Upper lobe of right lung (tissue), 1 donor: ENCODE measurements at places on chromosomes 3 and 15.

GRCh38 chr15:71110405-71111180 lies 4.7 kb upstream of the THSD4 start:
- H3K36me3 ChIP-seq: no peaks in the 10 kb centered on the region
- no peak for DNase-seq
- H3K4me3 ChIP-seq: no peak overlapping the region
- no peaks in the 10 kb centered on the region for H3K27me3 ChIP-seq
- no peaks in the 10 kb centered on the region for H3K4me1 ChIP-seq
- no peak overlapping the region for H3K27ac ChIP-seq

DNA sequence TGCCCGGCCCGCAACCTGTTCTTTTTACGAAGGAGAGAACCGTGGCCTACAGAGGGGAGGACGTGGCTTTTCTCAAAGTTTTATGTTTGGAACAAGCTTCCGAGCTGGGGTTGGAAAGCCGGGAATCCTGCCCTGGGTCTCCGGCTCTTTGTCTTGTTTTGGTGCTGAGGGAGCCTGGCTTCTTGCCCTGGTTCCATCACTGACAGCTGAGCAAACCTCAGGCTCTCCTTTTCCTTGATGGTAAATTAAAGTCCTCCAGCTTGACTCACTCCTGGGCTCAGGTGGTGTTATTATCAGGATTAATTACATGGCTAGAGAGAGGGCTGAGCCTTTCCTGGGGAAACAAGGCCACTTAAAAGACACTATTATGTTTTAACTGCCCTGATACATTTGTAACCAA lies 289.5 kb upstream of the RGMA start:
- H3K27ac ChIP-seq: no peak overlapping the region
- no peak overlapping the region for H3K4me3 ChIP-seq
- H3K27me3 ChIP-seq: no peaks in the 10 kb centered on the region
- no peak for DNase-seq
- H3K36me3 ChIP-seq: no peaks in the 10 kb centered on the region

- H3K27me3 ChIP-seq: no peaks in the 10 kb centered on the region
- no peak overlapping the region for H3K4me3 ChIP-seq
- no peaks in the 10 kb centered on the region for H3K36me3 ChIP-seq
- DNase-seq: no peak
Observed at GRCh38 chr3:72041511-72041910, 256.6 kb upstream of the PROK2 start.

- no peaks in the 10 kb centered on the region for H3K4me1 ChIP-seq
- H3K36me3 ChIP-seq: peaks cover 75% of the 10 kb centered on the region
- DNase-seq: no peak
Observed at GRCh38 chr3:37319784-37320183, 145.4 kb upstream of the LRRFIP2 start.

- H3K4me3 ChIP-seq: no peak overlapping the region
- no peak for DNase-seq
- no peaks in the 10 kb centered on the region for H3K36me3 ChIP-seq
- H3K27ac ChIP-seq: no peak overlapping the region
- H3K27me3 ChIP-seq: no peaks in the 10 kb centered on the region
- H3K4me1 ChIP-seq: no peaks in the 10 kb centered on the region
Observed at GRCh38 chr3:20842594-20843436, 656.8 kb upstream of the SGO1 start.

GRCh38 chr3:49421890-49422378 lies 339 bp downstream of the AMT start:
- H3K4me3 ChIP-seq: peak overlapping the region; percentile 20
- H3K27me3 ChIP-seq: no peaks in the 10 kb centered on the region
- H3K36me3 ChIP-seq: peaks cover 22% of the 10 kb centered on the region

GRCh38 chr15:93033434-93034045 lies 55.5 kb downstream of the RGMA start:
- no peak overlapping the region for H3K4me3 ChIP-seq
- H3K36me3 ChIP-seq: no peaks in the 10 kb centered on the region
- peaks cover 19% of the 10 kb centered on the region for H3K4me1 ChIP-seq
- H3K27me3 ChIP-seq: no peaks in the 10 kb centered on the region
- DNase-seq: no peak

DNA sequence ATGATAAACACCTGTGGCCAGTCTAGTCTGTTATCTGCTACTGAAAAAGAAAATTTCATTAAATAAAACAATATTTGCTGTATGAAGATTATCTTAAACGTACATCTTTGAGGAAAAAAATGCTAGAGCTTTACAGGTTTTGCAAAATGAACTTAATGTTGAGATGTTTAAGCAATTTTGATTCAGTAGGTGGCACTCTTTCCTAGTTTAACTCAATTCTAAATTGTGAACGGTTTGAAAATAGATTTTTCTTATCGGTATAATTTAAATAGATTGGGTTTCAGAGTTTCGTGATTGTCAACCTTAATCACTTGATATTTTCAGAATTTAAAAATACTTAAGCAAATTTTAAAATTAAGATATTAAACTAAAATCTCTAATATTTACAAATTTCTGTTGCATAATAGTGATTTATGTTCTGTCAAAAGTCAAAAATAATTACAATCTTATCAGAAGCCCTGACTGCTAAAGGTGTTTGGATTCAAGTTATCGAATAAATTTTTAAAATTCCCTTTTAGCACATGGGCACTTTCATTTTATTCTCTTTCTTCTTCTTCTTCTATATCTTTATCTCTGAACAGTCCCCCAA lies 7.0 kb upstream of the RNF111 start:
- H3K27me3 ChIP-seq: no peaks in the 10 kb centered on the region
- no peak overlapping the region for H3K4me3 ChIP-seq
- no peaks in the 10 kb centered on the region for H3K36me3 ChIP-seq
- no peak for DNase-seq
- peaks cover 6% of the 10 kb centered on the region for H3K4me1 ChIP-seq

GRCh38 chr15:40150163-40150925 lies 10.5 kb upstream of the BUB1B start:
- no peak overlapping the region for H3K27ac ChIP-seq
- H3K4me3 ChIP-seq: no peak overlapping the region
- DNase-seq: no peak
- H3K27me3 ChIP-seq: no peaks in the 10 kb centered on the region
- peaks cover 2% of the 10 kb centered on the region for H3K4me1 ChIP-seq

DNA sequence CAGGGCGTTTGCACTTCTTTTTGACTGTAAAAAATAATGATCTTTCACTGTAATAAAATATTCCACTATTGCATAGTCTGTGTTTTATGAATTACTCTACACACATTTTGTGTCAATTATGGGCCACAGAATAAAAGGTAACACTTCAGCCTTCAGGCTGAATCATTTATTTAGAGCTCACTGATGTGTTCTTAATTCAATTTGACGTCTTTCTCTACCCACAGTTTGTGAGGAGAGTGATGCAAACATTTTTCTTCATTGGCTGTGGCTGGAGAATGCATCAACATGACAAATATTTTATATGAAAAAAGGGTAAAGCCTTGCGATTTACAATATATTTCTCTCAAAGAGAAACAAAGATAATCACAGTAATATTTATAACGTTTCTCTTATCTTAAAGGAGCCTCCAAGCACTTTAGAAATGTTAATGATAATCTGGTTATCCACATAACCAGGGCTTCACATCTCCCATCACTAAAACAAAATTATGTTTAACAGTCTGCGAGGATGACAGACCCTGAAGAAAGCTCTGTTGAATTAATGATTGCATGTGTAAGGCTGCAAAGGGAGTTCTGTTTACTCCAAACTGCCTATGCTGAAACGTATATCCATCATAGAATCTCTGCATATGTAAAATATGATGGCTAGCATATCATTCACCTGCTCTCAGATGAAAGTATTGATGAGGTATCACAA lies 951.3 kb downstream of the ZPLD1 start:
- no peak overlapping the region for H3K4me3 ChIP-seq
- H3K27me3 ChIP-seq: no peaks in the 10 kb centered on the region
- H3K4me1 ChIP-seq: no peaks in the 10 kb centered on the region
- no peaks in the 10 kb centered on the region for H3K36me3 ChIP-seq
- H3K27ac ChIP-seq: no peak overlapping the region
- no peak for DNase-seq

DNA sequence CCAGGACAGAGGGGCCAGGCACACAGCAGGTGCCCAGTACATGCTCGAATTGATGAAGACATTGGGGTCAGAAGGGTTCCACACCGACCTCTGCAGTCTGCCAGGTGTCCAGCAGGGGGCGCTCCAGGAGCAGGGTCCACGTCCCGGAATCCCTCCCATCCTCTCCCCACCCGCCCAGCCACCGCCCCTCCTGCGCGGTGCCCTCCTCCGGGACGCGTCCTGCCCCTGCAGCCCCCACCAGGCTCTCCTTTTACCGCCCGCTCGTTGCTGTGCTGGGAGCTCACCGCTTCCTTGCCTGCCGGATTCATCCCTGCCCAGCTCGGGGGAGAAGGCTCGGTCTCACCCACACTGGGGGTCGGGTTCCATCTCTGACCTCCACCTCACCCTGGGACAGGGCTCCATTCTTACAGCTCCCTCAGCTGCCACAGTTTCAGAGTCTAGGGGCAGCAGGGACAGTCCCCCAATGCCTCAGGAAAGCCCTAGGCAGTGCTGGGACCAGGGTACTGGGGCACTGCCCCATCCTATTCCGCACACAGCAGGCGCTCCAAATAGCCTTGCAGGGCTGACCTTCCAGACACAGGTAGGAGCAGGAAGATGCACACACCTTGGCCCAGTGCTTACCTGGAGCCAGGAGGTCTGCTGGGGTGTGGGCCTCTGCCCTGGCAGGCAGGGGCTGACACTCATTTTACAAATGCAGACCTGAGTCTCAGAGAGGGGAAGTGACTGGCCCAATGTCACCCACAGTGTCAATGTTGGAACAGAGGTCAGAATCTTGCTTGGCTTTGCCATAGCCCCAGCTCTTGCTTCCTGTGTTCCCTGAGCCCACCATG lies 31.0 kb downstream of the GRIP2 start:
- H3K36me3 ChIP-seq: no peaks in the 10 kb centered on the region
- no peak overlapping the region for H3K27ac ChIP-seq
- H3K4me1 ChIP-seq: no peaks in the 10 kb centered on the region
- no peaks in the 10 kb centered on the region for H3K27me3 ChIP-seq

GRCh38 chr15:42632105-42632675 lies 56.8 kb downstream of the STARD9 start:
- H3K4me3 ChIP-seq: no peak overlapping the region
- no peaks in the 10 kb centered on the region for H3K4me1 ChIP-seq
- DNase-seq: no peak
- H3K36me3 ChIP-seq: peaks cover 4% of the 10 kb centered on the region

GRCh38 chr3:33115024-33115768 lies 1.4 kb downstream of the CRTAP start:
- H3K27me3 ChIP-seq: no peaks in the 10 kb centered on the region
- H3K27ac ChIP-seq: peak overlapping the region; percentile 97
- DNase-seq: peak; percentile 76
- peaks cover 22% of the 10 kb centered on the region for H3K4me1 ChIP-seq
- H3K4me3 ChIP-seq: peak overlapping the region; percentile 89

DNA sequence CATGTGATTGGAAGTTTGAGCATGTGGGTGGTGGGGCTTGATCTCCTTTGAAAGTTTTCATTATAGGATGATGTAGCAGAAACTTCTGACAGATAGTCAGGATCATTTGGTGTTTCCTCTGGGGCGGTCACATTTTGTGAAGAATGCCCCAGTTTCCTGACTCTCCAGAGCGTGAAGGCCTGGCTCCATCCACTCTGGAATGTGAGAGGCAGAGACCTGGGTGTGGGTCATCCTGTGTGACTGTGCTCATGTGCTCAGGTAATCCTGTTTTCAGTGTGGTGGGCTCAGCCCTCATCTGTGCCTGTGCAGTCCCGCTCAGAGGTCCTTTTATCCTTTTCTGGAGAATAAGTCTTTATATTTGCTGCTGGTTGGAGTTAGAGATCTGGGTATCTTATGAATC lies 81.0 kb downstream of the RGMA start:
- H3K27ac ChIP-seq: no peak overlapping the region
- DNase-seq: no peak
- no peaks in the 10 kb centered on the region for H3K4me1 ChIP-seq
- H3K4me3 ChIP-seq: no peak overlapping the region
- no peaks in the 10 kb centered on the region for H3K27me3 ChIP-seq

- peaks cover 30% of the 10 kb centered on the region for H3K4me1 ChIP-seq
- no peaks in the 10 kb centered on the region for H3K36me3 ChIP-seq
- DNase-seq: no peak
- H3K27me3 ChIP-seq: no peaks in the 10 kb centered on the region
- no peak overlapping the region for H3K27ac ChIP-seq
- no peak overlapping the region for H3K4me3 ChIP-seq
Observed at GRCh38 chr3:184693011-184693975, 18.6 kb downstream of the MAGEF1 start.

DNA sequence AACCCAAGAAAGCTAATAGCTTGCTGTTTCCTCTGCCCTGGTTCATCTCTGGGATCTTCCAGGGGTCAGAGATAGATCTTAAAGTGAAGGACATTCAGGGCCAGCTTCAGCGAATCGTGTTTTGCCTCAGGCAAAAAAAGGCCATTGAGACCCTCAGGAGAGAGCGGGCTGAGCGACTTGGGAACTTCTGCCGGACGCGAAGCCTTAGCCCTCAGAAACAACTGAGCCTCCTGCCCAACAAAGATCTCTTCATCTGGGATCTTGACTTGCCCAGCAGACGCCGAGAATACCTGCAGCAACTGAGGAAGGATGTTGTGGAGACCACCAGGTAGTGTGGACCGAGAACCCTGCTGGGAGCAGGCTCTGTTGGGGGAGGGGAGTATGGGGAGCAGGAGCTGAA lies 42.5 kb downstream of the CDAN1 start:
- H3K27me3 ChIP-seq: no peaks in the 10 kb centered on the region
- H3K36me3 ChIP-seq: peaks cover 37% of the 10 kb centered on the region
- H3K4me3 ChIP-seq: no peak overlapping the region
- no peak overlapping the region for H3K27ac ChIP-seq
- peak; percentile 32 for DNase-seq

DNA sequence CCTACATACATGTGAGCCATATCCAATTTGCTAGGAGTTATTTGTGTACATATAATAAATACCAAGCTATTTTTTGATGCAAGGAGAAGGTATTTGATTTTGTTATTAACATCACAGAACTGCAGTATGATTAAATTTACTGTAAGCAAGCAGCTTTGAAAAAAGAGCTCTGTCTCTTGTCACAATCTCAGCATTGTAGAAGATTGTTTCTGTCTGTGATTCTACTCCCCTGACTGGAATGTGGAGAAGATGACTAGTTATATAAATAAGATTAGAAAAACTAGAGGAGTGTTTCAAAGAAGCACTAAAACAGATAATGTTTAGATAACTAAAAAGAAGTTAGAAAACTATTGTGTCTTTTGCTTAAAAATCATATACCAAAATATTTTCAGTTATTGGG lies 17.1 kb upstream of the DCBLD2 start:
- H3K4me1 ChIP-seq: no peaks in the 10 kb centered on the region
- DNase-seq: no peak
- no peaks in the 10 kb centered on the region for H3K27me3 ChIP-seq
- no peaks in the 10 kb centered on the region for H3K36me3 ChIP-seq
- H3K4me3 ChIP-seq: no peak overlapping the region
- H3K27ac ChIP-seq: no peak overlapping the region
